ENCODE measurements at places on chromosomes 2 and 18. TPM values are rescaled to one million over a fixed set of nuclear protein-coding genes. Genes with fewer than 3 reads are reported as not detected.
A peak's percentile ranks its signal among the peaks of the same experiment; 100 is the strongest.

The PRSS56 gene
- total RNA-seq = not detected

The ASTL gene
- not detected for total RNA-seq

The ADGRF3 gene
- 0.48 TPM for total RNA-seq

The UPP2 gene
- not detected for total RNA-seq

The DOK1 gene
- 15.0 TPM for total RNA-seq

DNA sequence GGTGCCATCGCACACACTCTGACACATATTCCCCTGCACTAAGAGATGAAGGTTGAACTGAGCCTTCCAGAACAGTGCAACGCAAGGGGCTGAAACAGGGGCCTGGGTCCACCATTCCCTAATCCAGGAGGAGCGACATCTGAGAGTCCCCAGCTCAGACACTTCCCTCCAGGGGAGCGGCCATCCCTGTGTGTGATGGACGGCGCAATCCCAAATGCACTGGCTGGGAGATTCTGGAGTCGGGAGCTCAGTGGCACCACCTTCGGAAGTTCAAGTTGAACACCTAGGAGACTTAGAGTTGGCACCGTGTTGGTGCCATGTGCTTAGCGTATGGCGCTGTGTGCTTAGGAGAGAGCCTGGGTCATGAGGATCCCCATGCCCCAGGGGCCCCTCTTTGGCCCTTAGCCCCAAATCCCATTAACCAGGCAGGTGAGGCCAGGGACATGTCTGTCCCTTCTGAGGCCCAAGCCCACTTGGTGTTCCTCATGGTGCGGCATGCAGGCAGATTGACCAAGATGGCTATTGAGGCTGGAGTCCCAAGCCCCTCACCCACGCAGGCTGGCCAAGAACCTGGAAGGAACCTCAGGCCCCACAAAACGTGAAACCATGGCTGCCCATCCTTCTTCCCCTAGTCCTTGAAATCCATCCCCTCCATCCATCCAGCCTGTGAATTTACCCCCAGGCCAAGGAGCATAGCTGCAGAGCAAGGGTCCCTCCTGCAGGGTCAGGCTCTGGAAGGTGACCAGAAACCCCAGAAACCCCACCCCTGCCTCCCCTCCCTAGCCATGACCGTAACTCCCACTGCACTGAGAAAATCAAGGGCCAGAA, 114.1 kb upstream of the OTOS start:
- DNase-seq = peak; percentile 22

GRCh38 chr2:40210344-40210967, 241.4 kb downstream of the SLC8A1 start:
- DNase-seq = no peak

GRCh38 chr2:175080479-175080878, 75.3 kb upstream of the CHN1 start:
- no peak for DNase-seq

GRCh38 chr2:204183608-204184007, 247.0 kb downstream of the ICOS start:
- DNase-seq = peak; percentile 53

- DNase-seq = no peak
These were observed 11.5 kb upstream of the DIPK1C start for GRCh38 chr18:74468547-74469061.

- no peak for DNase-seq
These were observed 311.2 kb downstream of the OSR1 start for GRCh38 chr2:19046986-19047780.

GRCh38 chr2:1601067-1601412, 143.3 kb downstream of the PXDN start:
- DNase-seq = no peak

DNA sequence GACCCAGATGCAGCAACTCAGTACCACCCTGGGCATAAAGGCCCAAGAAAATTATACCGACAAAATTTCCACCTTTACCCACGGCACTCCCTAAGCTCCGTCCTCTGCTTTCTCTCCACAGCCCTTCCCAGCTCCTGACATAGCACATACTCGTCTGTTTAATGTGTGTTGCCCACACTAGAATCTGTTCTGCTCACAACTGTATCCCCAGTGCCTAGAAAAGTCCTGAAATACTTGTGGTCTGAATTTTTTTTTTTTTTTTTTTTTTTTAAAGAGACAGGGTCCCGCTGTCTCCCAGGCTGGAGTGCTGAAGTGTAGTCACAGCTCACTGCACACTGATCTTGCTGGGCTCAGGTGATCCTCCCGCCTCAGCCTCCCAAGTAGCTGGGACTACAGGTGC, 62.3 kb downstream of the ADCY3 start:
- no peak for DNase-seq

DNA sequence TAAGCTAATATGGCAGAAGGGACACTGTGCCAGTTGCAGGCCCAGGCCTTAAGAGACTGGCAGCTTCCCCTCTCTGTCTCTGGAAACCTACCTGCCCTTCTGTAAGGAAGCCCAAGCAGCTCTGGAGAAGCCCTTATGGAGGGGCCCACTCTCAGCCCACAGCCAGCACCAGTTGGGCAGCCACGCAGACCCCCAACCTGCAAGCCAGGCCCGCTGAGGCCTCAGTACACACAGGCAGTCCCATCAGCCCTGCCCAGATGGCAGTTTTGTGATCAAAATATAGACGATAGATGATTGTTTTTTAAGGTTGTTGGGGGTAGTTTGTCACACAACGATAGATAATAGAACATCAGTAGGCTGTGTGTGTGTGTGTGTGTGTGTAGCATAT, 36.8 kb upstream of the ALPP start:
- DNase-seq = no peak

DNA sequence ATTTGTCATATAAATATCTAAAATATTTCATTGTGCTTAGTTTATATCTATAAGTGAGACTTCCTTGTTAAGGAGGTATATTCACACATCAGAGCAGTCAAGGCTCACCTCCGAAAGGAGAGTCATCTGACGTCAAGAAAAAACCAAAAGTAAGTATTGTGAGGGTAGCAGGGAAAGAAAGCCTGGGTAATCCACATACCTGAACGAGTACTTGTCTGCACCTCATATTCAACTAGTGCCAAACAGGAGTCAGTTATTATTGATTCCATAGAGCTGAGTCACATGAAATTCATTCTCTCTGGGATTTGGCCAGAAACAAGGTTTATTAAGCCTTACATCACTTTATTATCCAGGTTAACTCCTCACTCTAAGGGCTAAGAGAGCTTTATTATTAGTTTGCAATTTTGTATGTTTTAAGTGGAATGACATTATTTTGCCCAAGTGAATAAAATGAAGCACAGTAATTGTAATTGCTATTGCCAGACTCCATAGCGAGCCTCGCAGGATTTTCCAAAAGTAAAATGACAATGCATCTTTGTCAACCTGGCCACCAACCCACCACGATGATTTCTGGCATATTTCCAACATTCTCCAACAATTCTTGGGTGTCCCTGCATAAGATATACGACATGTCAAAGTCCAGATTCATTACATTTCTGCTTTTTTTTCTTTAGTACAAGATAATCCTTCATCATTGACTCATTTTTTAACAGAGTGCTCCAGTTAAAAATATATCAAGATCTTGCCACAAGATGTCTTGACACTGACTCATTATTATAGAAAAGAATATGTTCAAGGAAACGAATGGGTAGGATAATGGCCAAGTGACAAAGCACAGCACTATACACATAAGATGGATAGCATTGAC, 1210.4 kb upstream of the ACVR2A start:
- peak; percentile 45 for DNase-seq

- no peak for DNase-seq
These were observed 518.8 kb upstream of the ACVR2A start for GRCh38 chr2:147325990-147326389.

DNA sequence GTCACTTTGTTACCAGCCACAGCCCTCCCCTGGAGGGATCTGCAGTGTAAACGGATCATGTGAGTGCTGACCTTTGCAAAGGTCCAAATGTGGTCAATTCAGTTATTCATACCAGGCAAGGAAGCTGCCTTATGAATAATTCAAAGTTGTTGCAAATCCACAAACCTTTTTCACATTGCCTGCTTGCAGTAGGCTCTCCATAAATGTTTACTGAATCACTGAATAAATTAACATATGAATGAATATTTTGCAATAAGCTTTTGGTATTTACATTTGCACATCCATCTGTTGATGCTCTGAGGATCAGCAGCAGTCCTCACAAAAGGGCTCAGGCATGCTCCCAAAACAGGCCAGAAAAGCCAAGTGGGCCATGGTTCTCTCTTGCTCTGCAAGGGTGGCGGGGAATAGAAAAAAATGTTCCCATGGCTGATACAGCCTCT, 156.8 kb downstream of the VAPA start:
- peak; percentile 62 for DNase-seq

- no peak for DNase-seq
These were observed 53.3 kb downstream of the HIBCH start for GRCh38 chr2:190266314-190266713.

DNA sequence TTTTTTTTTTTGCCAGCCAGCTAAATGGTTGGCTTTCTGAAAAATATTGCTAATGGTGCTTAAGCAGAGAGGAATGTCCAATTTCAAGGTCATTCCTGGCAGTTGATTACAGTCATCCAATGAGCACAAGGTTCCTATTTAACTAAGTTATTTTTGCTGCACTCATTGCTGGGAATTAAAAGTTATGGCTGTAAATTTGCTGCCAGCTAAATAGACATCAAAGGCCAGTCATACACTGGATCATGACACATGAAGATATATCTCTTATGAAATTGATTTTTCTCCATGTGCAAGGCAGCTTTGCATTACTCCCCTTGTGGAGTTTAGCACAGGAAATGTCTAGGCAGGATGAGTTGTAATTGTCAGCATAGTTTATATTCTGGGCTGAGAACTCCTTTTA, 1898.4 kb upstream of the CELF4 start:
- DNase-seq = no peak

DNA sequence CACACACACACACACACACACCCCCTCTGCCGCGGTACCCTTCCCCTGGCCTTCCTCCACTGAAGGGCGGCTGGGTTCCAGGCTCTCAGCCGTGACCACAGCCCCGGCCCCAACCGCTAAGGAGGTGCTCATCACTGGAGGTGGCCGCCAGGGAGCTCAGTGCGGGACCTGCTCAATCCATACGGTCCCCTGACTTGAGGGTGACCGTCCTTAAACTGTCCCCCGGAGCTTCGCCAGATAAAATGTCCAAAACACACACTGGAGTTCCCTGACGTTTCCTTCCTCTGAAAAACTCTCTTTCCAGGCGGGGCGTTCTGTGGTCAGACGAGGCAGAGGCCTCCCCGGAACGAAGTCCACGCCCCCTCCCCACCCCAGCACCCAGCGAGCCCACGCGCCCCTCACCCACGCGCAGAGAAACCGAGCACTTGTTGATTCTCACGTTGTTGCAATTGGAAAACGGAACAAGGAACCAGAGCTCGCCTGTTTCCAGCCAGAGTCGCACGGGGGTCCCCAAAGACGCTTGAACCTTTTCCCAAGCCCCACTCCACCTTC, 1.4 kb downstream of the MBP start:
- peak; percentile 9 for DNase-seq

DNA sequence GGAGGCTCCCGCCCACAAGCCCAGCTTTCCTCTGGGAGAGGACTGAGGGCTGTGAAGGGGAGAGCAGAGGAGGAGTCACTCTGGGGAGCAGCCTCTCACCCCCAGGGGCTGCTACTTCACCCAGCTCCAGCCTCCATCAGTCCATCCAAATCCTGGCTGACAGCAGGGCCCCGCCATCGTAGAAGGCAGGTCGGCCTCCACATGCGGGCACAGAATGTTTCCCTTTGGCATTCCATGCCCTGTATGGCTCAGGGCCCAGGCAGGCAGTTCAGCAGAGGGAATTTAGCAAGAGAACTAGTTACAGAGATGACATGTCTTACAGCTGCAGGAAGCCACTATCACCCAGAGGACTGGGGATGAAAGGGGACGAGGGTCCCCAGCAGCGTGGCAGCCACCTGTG, 6.4 kb upstream of the ODC1 start:
- DNase-seq = no peak

- no peak for DNase-seq
These were observed 359 bp downstream of the FRZB start for GRCh38 chr2:182866095-182866460.

GRCh38 chr2:25819597-25820039, 58.7 kb downstream of the ASXL2 start:
- DNase-seq = no peak

DNA sequence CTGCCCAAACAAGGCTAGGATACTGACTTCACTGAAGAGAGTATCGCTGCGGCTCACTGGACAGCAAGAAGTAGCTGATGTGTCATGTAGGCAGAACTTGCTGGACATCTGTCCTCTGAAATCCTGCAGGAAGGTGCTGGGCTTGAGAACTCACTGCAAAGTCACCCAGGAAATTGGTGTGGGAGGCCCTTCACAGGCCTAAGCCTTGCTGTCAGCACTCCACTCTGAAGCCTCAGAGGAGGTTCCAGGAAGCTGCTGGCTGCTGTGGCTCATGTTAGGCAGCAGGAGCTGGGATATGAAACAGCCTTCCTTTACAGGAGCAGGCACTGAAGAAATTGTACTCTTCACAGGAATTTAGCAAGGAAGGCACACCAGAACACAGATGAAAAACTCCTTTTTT, 88.3 kb upstream of the CCDC68 start:
- DNase-seq = no peak

DNA sequence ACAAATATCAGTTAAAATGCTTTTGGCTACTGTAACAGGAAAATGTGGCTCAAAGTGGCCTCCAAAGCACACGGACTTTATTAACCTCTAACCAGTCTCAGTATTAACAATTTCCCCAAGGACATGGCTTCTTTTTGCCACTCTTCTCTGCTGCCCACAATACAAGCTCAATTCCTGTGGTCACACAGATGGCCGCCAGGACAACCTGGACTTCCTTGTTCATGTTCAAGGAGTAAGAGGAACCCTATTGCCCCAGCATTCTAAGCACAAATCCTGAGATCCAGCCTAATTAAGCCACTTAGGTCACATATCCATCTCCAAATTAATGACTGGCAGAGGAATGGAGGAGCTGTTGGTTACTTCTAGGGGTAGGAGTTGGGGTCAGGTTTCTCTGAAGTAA, 38.2 kb downstream of the AOX1 start:
- DNase-seq = no peak

GRCh38 chr2:225670111-225670974, 270.8 kb downstream of the NYAP2 start:
- DNase-seq = peak; percentile 45

GRCh38 chr2:224293976-224294375, 107.9 kb downstream of the FAM124B start:
- no peak for DNase-seq

GRCh38 chr2:99888617-99889016, 253.8 kb downstream of the AFF3 start:
- DNase-seq = no peak

DNA sequence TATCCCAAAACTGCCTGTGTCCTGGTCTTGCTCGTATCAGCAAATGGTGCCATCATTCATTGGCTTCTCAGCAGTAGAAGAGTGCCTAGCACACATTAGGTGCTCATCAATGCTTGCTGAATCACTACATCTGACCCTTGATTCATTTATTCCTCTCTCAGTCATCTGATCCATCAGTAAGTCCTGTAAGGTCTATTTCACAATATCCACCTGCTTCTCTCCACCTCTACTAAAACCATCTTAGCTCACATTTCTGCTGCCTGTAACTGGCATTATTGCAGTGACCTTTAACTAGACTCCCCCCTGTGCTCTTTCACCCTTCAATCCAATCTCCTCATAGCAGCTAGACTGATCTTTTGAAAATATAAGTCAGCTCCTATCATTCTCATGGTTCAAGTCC, 387.6 kb upstream of the SPRED2 start:
- DNase-seq = no peak
